ENCODE measurements at places on chromosomes 13 and 19. TPM values are rescaled to one million over a fixed set of nuclear protein-coding genes. Genes with fewer than 3 reads are reported as not detected.

DNA sequence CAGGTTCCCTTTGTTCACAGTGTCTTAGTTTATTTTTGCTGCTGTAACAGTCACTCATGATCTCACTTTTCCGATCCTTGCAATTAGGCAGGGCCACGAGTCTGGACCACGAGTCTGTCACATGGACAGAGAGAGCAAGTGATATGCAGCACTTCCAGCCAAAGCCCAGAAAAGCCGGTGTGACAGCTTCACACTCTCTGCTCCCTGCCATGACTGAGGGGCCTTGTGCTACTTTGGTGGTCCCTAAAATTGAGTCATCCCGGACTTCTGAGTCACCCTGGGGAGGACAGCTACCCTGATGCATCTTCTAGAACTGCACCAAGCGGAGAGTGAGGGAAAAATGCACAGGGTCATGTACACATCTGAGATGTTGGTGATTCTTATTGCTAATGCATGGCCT, 179.6 kb downstream of the EFNB2 start:
- no peak for DNase-seq
- no peaks in the 10 kb centered on the region for H3K27me3 ChIP-seq
- H3K27ac ChIP-seq = no peak overlapping the region
- no peak overlapping the region for H3K4me3 ChIP-seq

DNA sequence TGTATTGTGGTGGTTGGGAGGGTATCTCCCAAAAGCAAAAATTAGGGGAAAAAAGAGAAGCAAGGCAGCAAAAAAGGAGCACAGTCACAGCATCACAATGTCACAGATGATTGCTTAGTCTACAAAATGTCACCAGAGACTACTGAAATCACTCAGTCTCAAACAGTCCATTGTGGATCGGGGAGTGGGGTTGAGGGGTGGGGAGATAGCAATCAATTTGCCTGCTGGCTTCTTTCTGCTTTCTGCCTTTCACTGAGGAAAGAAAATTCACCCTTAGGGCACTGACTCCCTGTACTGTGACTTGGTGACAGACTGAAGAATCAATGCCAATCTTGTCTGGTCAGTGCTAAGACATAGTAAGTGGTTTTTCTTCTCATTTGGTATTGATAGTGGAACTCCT, 2127.1 kb upstream of the PCDH20 start:
- no peaks in the 10 kb centered on the region for H3K27me3 ChIP-seq
- DNase-seq = no peak
- H3K27ac ChIP-seq = no peak overlapping the region
- no peaks in the 10 kb centered on the region for H3K4me1 ChIP-seq
- no peaks in the 10 kb centered on the region for H3K36me3 ChIP-seq
- no peak overlapping the region for H3K4me3 ChIP-seq

Gene RFPL4A
- polyA plus RNA-seq = not detected

DNA sequence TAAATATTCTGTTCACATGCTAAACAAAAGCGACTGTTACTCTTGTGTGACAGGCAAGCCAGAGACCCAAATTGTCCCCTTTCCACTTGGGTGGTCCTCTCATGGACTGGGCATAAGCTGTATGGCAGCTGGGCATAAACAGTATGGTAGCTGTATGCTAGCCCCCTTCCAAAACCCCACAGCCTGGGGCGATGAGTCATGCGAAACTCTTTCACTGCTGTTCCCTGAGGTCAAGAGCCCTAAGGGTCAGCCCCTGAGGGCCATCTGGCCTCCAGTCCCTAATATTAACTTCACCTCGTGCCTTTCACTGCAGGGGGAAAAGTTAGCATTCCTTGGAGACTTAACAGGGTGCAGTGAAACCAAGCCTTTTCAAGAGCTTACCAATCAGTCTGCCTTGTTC, 45.6 kb upstream of the ZNF562 start:
- H3K4me3 ChIP-seq = no peak overlapping the region
- no peaks in the 10 kb centered on the region for H3K4me1 ChIP-seq
- no peak overlapping the region for H3K27ac ChIP-seq
- no peaks in the 10 kb centered on the region for H3K27me3 ChIP-seq
- no peaks in the 10 kb centered on the region for H3K36me3 ChIP-seq

GRCh38 chr13:71118779-71119364, 748.1 kb downstream of the DACH1 start:
- H3K4me3 ChIP-seq = no peak overlapping the region
- no peaks in the 10 kb centered on the region for H3K4me1 ChIP-seq
- H3K36me3 ChIP-seq = no peaks in the 10 kb centered on the region
- H3K27ac ChIP-seq = no peak overlapping the region

Gene PSG11
- not detected for polyA plus RNA-seq

GRCh38 chr13:97001636-97002035, 7.4 kb upstream of the OXGR1 start:
- no peak overlapping the region for H3K27ac ChIP-seq
- no peak for DNase-seq
- peaks cover 58% of the 10 kb centered on the region for H3K27me3 ChIP-seq
- no peaks in the 10 kb centered on the region for H3K36me3 ChIP-seq
- H3K4me3 ChIP-seq = no peak overlapping the region
- no peaks in the 10 kb centered on the region for H3K4me1 ChIP-seq

- H3K36me3 ChIP-seq = no peaks in the 10 kb centered on the region
- H3K4me3 ChIP-seq = no peak overlapping the region
- no peaks in the 10 kb centered on the region for H3K4me1 ChIP-seq
- no peak overlapping the region for H3K27ac ChIP-seq
Observed at GRCh38 chr13:87837946-87838345, 166.8 kb downstream of the SLITRK5 start.

Gene C13orf42
- not detected for polyA plus RNA-seq

- no peaks in the 10 kb centered on the region for H3K4me1 ChIP-seq
- H3K4me3 ChIP-seq = no peak overlapping the region
- no peaks in the 10 kb centered on the region for H3K36me3 ChIP-seq
- no peak overlapping the region for H3K27ac ChIP-seq
Observed at GRCh38 chr13:37878496-37878895, 8.9 kb upstream of the TRPC4 start.

DNA sequence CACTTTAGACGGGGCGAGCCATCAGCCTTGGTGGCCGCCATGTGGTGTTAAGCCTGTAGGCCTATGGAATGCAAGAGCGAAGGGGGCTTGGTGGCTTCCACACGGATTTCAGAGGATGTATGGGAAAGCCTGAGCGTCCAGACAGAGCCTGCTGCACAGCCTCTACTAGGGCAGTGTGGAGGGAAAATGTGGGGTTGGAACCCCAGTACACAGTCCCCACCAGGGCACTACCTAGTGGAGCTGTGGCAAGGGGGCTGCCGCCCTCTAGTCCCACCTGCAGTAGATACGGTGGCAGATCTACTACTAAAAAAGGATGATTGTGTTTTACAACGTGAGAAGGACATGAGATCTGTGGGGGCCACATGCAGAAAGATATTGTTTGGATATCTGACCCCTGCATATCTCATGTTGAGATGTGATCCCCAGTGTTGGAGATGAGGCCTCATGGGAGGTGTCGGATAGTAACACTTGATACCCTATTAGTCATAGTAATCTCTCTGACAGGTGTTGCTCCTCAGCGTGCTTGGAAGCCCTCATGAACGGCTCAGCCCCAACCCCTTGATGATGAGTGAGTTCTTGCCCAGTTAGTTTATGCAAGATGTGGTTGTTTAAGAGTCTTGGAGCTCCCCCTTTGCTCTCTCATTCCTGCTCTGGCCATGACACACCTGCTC, 45.6 kb downstream of the LHFPL6 start:
- no peaks in the 10 kb centered on the region for H3K4me1 ChIP-seq
- no peak for DNase-seq
- no peak overlapping the region for H3K27ac ChIP-seq
- H3K27me3 ChIP-seq = no peaks in the 10 kb centered on the region
- no peaks in the 10 kb centered on the region for H3K36me3 ChIP-seq

GRCh38 chr19:10555610-10555973, 10.2 kb downstream of the KRI1 start:
- H3K4me1 ChIP-seq = no peaks in the 10 kb centered on the region
- peaks cover 42% of the 10 kb centered on the region for H3K36me3 ChIP-seq
- no peak for DNase-seq
- no peak overlapping the region for H3K4me3 ChIP-seq
- H3K27me3 ChIP-seq = no peaks in the 10 kb centered on the region

All from endothelial cell of umbilical vein (primary cell).